ENCODE measurements at places on chromosomes 7 and 10.

GRCh38 chr10:14253711-14254110, 77.0 kb downstream of the FRMD4A start:
- DNase-seq: no peak

DNA sequence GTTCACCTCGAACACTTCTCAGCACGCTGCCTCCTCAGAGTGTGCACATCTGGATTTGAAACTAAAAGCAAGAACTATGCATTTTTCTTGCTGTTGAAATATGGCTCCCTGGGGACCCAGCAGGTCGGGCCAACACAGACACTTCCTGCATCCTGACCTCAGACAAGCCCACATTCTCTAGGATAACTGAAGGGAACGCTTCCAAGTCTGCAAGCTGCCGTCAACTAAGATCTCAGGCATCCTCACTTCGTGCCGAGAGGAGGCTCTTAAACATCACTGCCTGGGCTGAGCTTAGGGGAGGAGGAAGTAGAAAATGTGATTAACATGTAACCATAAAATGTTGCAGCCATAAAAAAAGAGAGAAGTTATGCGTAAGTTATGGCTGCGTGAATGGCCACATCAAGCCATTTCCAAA, 65.5 kb downstream of the PYROXD2 start:
- DNase-seq: peak; percentile 100

GRCh38 chr7:129144095-129144833, at the start of gene TSPAN33:
Gene TSPAN33 (plus strand): TSS chr7:129144707. CDS start chr7:129144981, 274 bp downstream.
- peak; percentile 48 for DNase-seq

DNA sequence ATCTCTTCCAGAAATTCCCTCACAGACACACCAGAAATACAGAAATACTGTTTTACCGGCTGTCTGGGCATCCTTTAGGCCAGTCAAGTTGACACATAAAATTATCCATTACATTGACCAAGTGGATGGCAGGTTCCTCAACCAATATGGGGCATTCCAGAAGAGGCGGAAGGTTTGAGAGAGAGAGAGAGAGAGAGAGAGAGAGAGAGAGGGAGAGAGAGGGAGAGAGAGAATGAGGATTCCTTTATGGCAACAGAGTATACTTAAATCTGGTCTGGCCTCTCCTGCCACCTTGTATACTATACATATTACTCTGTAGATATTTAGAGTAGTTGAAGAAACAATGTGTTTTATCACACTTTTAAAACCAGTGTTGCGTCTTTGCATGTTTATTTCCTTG, 214.1 kb downstream of the CAMK1D start:
- no peak for DNase-seq

DNA sequence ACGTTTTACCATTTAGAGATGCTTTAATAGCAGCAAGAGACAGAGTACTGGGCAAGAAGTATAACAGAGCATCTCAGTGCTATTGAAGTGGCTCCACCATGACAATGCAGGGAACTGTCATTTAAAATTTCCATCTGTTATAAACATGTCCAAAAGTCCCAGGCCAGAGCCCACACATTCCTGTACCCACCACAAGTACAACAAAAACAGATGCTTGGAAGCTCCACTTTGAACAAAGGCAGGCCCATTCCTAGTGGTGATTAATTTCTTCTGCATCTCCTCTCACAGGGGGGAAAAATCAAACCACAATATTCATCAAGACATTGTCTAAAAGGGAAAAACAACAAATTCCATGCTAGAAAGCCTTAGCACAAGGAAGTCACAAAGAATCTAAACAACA, 627.9 kb downstream of the PARD3 start:
- peak; percentile 38 for DNase-seq

DNA sequence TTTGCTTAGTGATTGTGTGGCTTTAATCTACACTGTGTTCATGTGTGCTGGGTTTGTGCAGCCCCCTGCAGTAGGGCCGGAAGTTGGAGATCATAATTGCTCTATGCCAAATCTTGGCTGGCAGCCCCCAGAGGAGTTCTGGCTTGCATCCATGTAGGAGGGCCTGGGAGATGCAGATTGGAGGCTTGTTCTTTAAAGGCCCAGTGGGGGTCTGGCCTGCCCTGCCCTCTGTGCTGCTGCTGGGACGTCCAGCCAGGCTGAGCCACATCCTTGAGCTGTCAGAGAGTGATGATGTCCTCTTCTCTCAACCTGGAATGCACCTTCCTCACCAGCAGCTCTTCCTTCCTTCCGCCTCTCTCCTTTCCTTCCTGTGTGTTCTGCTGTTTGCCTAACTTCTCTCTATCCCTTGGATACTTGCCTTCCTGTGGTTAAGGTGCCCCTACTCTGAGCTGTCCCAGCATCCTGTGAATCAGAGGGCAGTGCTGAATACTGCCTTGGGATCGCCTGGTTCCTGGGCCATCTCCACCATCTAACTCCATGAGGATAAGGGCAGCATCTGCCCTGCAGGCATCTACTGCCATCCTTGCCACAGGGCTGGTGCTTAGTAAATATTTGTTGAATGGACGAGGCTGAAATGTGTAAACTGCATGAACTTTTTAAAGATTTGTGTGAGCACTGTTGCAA, 30.2 kb downstream of the DOCK1 start:
- DNase-seq: peak; percentile 55

DNA sequence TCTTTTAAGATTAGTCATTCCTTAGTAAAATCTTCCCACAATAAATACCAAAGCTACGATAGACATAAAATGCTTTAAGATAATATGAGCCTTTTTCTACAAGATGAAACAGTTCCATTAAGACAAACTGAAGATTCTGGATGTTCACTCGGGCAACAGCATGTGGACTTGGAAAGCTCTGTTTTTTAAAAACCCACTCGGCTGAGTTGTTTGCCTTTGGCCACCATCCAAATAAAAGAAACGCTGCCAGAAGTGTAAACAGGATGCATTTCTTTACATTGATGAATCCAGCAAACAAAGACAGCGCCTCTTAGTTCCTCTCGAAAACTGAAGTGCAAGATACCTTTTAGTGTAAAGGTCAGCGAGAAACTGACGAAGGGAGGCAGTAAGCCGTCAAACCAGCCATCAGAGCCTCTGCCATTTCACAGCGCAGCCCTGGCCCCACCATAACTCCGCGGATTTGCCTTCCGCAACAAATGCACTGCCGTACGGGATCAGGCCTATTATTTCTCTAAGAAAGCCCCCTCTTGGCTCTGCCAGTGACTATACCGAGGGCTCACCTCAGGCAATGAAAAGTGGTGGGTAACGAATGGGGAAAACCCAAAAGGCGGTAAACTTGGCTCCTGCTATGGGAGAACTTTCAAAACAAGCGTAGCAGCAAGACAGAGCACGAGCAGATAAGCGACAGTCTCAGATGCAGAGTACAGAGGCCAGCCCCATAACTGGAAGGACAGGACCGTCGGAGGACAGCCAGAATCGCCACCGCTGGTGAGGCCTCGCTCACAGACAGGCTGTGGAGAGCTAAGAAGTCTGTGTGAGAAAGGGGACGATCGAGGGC, 41.4 kb downstream of the GNA12 start:
- peak; percentile 16 for DNase-seq

GRCh38 chr7:31370609-31371008, 30.1 kb upstream of the NEUROD6 start:
- DNase-seq: no peak

- DNase-seq: peak; percentile 54
Measured at GRCh38 chr7:7505915-7506314, 29.8 kb downstream of the COL28A1 start.

DNA sequence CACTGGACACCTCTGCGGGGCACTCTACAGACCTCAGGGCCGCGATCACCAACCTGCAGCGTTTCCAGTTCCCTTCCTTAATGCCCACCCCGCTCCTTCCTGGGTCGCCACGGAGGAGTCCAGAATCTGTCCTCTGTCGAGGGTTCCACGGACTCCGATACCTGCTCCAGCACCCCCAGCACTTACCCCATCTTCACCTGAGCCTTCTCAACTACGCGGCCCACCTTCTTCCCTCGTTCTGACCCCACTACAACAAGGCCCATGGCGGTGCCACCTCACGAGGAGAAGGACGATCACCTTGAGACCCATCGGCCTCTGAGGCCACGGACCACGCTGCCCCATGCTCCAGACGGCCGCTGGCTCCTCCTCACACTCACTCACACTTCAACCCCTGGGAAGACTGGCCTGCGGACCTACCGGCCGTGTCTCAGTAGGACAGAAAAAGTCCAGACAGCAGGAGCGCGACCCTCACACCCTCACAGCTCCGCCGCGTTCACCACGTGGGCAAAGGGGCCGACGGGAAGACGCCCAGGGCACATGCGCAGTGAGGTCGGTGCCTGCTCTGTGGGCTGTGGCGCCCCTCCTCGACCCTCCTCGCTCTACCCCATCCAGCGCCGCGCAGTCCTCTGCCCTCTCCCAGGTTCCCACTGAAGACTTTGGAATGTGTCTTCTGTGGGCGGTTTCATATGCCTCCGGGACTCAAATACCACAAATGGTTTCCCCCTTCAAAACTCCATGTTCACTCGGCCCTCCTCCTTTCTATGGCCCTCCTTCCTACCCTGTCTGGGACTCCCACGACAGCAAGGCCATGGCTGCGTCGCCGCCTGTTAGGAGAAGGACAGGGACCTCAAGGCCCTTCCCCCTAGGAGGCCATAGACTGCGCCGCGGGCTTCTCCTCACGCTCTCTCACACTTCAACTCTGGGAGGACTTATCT, 193.9 kb upstream of the PHF14 start:
- no peak for DNase-seq

DNA sequence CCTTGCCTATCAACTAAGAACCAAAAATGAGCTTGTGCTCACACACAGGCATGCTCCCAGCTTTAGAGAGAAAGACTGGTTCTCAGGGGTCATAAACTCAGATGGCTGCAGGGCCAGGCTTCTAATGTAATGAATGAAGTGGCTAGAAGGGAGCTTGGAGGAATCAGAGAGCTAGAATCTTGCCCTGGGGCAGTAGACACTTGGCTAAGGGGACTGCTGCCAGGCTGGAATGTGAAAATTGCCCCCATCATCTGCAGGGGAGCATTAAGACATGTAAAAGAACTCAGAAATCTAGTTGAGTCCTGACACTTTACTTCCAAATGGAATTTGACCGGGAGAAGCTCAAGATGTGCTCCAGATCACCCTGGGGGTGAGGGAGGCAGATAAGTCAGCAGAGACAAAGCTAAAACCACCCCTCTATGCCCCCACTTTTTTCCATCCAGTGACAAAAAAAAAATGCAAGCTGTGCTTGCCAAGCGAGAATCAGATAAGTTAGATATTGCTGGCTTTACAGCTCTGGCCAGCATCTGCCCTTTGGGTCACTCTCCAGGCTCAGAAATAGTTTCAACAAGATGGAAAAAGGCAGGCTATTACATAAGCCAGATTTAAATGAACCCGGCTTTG, 2.3 kb upstream of the SLC16A9 start:
- DNase-seq: no peak

- DNase-seq: no peak
Measured at GRCh38 chr10:24756283-24756682, 32.6 kb upstream of the ARHGAP21 start.

DNA sequence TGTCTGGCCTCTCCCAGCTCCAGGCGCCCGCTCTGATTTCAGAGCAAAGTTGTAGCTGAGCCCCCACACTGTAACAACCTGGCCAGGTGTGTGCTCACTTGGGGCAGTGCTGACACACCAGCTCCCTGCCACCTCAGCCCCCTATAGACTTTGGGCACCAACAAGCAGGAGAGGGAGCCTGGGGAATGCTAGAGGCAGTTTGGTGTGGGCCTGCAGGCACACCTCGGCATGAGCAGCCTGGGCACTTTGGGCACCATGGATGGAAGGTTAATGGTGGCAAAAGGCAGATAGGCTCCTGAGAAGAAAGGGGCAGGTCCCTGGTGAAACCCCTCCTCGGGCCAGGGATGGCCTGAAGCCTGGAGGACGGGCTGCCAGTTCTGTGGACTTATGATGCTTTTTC, 212.7 kb upstream of the GNAI1 start:
- DNase-seq: no peak

- peak; percentile 63 for DNase-seq
Measured at GRCh38 chr10:99984211-99985034, 25.3 kb downstream of the DNMBP start.

DNA sequence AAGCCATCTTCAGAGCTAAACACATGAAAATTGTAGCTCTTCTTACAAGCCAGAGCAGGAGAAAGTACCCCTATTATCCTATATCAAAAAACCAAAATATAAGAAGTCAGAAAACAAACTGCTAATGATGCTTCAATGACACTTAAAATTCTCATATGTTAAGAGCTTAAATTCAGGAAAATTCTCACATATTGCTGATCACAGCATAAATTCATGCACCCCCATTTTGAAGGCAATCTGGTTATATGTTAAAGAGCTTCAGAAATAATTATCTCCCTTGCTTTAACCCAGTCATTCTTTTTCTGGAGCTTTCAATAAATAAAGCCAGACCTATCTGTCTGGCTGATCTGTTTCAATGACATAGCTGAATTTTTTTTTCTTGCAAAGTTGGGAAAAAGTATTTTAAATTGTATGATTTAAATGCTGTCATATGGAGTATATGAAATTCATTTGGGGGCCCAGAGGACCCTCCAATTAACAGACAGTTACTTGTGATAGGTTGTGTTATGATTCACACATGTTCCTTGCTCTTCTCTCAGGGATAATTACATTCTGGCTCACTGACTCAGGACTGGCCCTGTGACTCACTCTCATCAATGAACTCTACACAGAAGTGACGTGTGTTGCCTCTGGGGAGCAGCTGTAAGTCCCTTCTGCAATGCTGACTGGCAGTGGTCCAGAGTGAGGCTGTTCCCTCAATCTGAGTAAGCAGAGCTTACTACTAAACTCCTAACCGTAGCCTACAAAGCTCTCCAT, 85.2 kb downstream of the HGF start:
- peak; percentile 100 for DNase-seq

DNA sequence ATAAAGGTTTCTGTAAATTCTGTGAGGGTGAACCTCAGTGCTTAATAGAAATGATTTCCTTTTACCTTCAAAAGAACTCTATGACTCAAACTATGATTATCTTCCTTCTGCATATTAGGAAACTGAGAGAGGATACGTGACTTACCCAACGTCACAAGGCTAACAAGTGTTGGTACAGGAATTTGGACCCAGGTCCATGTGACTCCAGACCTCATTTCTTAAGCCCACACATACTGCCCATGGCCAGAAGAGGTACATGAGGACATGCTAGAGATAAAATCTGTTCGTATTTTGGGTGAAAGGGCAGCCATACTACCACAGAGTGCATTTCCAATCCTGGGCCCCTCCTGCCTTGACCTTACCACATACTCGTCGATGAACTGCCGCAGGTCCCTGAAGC, 61.5 kb upstream of the TM9SF3 start:
- DNase-seq: no peak

DNA sequence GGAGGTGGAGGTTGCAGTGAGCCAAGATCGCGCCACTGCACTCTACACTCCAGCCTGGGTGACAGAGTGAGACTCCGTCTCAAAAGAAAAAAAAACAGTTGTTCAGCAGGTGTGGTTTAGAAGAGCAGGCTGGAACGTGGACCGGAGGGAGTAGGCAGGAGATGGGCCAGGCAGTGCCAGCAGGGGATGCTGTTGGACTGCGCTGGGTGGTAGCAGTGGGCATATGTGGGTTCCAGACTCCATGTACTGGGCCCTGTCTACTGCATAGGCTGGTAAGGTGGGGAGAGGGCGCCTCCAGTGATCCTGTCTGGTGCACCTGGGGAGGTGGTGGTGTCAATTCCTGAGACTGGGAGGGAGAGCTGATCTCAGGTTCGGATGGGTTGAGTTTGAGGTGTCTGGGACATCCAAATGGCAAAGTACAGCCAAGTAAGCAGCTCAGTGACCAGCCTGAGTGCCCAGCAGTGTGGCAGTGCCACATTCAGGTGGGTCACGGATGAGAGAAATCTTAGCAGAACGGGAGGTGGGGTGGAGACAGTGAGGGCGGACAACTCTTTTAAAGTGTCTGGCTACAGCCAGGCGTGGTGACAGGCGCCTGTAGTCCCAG, 25.9 kb downstream of the SFXN4 start:
- DNase-seq: peak; percentile 61
